ENCODE measurements at places on chromosomes 13 and 19.

GRCh38 chr19:294946-295686 is 3.9 kb upstream of the PLPP2 start:
- no peak for DNase-seq

GRCh38 chr19:49396738-49397505 is 8.9 kb downstream of the KASH5 start:
- no peak for DNase-seq

DNA sequence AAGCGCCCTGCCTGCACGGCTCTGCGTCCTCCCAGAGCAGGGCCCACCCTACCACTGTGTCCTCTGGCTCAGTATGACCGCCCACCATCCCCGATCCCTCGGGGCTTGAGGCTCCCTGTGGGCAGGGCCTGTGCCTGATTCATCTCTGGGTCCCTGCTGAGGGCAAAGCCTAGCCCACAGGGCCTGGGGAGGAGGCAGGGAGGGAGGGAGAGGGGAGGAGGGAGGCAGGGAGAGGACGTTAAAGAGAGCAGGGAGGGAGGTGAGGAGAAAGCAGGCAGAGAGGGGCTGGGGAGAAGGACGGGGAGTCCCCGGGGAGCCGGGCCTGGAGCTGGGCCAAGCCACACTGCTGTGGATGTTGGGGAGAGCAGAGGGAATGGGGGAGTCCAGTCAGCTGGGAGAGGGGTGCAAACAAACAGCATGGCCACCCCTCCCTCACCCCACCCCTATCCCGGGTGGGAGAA is 4.0 kb upstream of the ERFL start:
- no peak for DNase-seq

DNA sequence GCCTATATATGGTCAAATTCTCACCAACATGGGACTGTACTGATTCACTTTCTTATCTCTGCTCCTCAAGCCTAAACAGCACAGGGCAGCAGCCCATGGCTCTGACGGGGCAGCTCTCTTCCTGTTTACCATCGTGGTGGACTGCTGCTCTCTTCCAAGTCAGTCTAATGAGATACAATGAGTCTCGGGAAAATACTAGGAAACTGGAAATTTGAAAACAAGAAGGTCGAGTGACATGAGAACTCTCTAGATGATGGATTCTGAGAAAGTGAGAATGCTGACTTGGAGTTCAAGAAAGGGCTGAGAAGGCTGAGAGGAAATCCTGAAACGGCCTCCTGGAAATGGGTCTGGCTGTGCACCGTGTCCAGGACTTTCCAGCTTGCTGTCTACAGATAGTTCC is 122.8 kb upstream of the ARGLU1 start:
- DNase-seq, result no peak

DNA sequence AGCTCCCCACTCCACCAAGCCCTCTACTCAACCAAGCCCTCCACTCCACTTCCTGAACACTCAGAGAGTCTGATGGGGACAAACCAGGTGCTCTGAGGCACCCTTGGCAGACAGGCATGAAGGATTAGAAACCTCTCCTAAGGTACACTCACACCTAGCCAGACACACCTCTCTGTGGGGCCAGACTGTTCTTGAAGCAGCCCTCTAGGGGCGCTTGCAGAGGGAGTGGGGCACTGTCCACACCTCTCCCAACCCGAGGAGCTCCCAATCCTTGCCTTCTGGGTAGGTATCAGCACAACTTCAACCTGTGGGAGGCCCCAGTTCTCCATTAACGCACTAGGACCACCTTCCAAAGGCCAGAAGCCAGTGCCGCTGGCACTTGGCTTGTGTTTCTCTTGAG is 108.7 kb upstream of the VSTM2B start:
- no peak for DNase-seq

DNA sequence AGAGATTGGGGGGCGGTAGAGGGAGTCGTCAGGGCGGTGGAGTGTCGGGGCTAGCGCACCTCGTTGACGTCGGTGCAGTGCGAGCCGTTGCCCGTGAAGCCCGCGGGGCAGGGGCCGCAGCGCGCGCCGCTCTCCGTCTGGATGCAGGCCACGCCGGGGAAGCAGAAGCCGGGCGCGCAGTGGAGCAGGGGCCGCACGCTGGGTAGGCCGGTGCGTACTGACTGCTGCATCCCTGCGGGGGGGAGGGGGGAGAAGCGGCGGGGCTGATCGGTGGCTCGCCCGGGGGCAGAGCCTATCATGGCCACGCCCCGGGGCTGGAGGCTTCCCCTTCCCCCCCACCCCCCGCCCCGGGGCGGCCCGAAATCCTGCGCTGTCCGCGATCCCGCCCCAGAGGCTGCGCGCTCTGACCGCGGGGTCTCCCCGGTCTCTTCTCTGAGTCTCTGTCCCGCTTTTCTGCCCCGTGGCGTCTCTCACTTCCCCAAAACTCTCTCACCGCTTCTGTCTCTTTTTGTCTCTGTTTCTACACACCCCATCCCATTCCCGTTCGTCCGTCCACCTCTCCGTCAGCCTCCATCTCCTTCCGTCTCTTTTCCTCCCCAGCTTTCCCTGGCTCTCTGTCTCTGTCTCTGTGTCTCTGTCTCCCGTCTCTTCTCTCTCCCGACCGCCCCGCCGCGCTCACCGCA is 1.1 kb downstream of the COMP start:
- no peak for DNase-seq

DNA sequence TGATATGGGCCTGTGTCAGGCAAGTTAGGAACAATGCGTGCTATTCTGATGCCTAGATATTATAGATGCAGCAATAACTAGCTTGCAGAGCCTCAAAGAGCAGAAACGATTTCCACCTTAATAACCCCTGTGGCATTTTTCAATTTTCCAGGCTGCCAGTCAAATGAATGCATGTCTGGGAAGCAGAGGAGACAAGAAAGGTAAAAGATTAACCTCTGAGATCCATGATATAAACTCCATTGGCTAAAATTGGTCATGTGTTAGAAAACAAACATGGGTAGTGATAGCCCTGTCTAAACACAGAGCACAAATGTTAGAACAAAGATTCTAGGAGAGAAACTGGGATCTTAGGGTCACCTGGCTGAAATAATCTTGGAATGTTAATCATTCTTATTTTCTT is 811.1 kb downstream of the DIAPH3 start:
- no peak for DNase-seq

DNA sequence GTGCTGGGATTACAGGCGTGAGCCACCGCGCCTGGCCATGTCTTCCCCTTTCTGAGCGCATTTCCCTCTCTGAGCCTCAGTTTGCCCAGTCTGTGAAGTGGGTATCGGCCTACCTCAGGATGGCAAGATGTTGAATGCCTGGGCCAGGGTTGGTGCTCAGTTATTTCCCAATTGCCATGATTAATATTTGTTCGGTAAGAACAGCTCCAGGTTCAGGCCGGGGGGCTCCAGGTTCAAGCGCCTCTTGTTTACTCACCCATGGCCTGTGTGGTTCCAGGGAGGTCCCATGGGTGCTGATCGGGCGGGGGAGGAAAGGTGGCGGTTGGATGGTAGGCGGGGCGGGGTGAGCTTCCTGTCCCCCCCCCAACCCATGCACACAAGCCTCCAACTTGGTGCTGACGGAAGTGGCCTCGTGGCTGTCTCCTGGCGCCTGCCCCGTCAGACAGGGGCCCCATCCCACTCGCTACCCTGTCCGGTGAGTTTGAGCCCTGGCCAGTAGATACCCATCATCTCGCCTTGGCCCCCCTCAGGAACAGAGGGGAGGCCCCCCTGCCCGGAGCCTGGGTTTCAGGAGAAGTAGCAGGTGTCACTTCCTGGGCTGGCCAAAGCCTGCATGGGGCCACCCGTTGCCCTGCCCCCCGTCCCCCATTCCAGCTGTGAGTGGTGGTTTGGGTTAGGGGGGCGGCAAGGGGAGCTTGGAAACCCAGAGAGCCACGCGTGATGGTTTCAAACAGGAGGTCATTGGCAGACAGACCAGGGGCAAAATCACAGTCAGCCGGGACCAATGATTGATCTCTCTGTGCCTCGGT is at the start of gene FCHO1:
TSS of gene FCHO1 (plus strand) at position 375 of the 809 bp plus-strand sequence. CDS start 3,688 bp downstream, outside the sequence.
- no peak for DNase-seq

- no peak for DNase-seq
These were observed 4.9 kb downstream of the LIPE start for GRCh38 chr19:42422092-42422900.

DNA sequence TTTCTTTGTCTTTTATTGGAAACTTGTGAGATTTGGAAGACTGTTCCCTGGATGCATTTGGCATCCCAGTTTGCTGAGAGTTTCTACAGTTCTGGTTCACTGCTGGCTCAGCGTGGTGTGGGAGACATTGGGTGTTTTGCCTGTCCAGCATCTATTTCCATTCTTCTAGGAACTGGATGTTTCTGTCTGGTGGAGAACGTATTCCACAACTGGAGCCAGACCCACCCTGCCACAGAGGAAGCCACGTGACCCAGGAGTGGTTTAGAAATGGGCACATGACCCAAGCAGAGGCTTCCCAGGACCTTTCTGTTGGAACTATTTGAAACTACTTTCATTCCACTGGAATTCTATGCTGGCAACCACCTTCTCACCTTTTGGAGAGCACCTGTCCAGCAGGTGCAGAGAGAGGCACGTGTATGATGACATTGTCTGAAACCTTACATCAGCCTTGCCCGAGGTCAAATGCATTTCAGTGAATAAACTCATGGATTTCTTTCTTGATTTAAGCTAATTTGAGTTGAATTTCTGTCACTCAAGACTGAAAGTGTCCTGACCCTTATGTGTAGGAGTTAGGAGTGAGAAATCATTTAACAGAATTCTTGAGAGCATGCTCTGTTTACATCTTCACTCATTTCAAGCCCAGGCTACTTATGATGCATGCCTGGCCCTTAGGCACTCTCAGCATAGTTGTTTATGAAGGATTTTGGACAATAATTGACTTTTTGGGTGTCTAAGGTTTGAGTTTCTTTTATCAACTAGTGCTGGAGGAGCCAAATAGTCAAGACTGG is 121.8 kb downstream of the AKAP11 start:
- no peak for DNase-seq

DNA sequence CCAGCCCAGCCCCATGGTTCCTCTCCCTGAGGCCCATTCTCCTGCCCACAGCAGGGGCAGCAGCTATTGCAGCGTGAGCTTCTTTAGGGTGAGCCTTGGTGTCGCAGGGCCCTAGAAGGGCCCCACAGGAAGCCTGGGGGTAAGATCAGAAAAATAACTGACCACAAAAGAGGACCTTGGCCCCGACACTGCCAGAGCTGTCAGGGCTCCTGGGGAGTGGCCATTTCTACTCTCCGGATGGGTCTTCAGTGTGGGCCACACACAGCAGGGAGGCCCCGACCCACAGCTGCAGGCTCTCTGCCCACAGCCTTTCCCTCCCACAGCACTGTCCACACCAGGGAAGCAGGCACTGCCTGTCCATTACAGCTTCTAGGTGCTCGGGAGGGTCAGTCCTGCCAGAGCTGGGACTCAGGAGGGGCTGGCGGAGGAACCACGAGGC is 3.5 kb upstream of the SIGLEC8 start:
- no peak for DNase-seq

Measured in DMS153 (cell line).